ENCODE measurements at places on chromosomes 13 and 19.

DNA sequence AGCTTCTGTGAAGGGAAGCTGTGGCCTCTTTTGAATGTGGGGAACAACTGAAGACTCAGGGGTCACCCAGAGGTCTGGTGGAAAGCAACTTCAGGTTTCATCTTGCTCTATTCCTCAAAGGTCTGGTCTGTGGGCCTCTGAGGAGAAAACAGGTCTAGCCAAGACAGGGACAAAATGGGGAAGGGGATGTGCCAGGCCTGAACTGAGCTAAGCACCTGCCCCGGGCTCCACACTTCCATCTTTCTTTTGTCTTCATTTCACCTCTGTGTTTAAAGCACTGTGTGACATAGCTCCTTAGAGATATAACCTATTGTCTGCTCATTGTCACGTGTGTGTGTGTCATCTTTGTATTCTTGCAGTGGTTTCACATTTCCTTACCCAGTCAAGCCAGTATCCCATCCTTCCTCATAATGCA, 19.9 kb upstream of the GDF15 start:
- DNase-seq, result peak; percentile 61

DNA sequence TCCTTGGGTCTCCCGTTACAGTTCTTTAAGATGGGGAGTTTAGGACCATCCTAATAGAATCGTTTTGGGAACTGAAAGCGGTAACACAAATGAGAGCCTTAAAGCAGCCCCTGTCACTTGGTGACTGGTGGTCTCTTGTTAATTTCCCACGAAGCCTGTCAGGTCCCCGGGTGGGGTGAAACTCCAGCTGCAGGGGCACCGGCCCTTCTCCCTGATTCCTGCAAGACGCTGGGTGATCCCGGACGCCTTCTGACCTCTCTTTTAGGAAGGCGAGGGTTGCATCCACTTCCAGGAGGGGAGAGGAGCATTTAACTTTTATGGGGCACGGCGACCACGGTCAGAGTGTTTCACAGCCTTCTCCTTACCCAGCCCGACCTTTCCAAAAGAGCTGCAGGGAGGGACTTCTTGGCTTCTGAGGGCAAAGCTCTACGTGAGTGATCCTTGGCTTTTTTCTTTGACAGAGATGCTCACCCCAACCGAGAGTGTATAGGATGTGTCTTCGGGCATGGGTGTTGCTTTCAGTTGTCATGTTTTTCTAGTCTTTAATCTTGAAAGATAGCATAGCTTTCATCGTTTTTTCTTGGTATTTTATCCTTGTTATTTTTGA, 688 bp downstream of the ZNF225 start:
- peak; percentile 20 for DNase-seq

DNA sequence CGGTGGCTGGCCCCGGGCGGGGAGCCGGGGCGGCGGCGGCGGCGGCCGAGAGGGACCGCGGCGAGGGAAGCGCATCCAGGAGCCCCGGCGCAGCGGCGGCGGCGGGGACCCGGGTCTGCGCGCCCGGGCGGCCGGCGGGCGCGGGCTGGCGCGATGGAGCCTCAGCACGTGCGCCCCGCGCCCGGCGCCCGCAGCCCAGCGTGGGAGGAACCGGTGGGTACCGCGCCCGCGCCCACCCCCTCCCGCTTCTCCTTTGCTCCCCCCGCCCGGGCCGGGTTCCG, 7.8 kb upstream of the DGKH start:
- DNase-seq, result no peak

DNA sequence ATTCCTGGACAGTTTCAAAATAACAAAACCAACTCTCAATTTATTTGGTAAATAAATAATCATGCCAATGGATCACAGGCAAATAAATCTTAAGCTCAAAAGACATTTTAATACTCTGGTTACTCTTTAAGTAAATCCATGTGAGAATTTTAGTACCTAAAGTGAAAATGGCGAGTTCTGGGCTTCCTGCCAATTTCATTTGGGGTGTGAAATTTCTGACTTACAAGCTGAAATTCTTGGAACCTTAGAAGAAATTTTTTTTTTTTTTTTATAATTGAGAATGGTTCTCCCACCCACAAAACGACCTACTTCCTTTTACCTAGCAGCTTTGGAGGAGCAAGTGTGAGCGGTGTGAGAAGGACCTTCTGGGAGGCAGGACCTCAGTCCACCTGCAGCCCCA, 354.5 kb upstream of the NBEA start:
- no peak for DNase-seq

GRCh38 chr13:94122300-94122915, 357.1 kb downstream of the DCT start:
- no peak for DNase-seq

GRCh38 chr13:98265692-98266551, 88.9 kb upstream of the RNF113B start:
- no peak for DNase-seq

- peak; percentile 77 for DNase-seq
These were observed 60.4 kb downstream of the ADGRE1 start for GRCh38 chr19:6947745-6948144.

Measured in ELR (cell line).